ENCODE measurements at places on chromosomes 5 and 9.
A peak's percentile ranks its signal among the peaks of the same experiment; 100 is the strongest.

DNA sequence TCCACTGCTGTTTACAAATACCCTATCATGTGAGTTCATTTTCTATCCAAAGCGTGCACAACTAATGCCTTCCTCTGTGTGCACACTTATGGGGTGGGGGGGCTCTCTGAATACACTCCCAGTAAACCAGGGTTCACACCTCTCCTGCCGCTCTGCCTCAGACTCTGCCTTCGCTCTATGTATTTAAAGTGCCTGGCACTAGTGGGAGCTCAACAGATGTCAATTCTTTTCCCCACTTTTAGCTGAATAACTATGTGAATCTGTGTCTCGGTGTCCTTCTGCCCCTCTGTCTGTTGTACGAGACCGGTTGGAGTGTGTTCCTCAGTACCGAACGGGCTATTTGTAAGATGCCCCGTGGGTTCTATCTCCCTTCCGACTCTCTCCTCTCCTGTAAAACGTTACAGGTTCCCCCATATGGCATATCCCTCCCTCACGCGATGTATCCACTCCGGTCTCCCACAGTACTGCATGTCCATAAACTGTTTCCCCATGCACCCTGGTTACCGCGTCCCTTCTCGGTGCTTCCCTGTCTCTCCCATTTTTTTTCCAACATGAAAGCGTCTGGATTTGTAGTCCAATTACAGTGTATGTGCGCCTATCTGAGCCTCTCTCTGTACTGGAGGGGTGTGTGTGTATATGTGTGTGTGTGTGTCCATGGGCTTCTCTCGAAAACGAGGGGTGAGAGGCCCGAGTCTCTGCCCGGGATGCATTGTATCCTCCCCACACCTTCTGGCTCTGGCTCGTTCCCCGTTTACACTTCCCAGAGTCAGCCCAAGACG is 1.6 kb downstream of the ELL2 start:
- peak; percentile 24 for DNase-seq

DNA sequence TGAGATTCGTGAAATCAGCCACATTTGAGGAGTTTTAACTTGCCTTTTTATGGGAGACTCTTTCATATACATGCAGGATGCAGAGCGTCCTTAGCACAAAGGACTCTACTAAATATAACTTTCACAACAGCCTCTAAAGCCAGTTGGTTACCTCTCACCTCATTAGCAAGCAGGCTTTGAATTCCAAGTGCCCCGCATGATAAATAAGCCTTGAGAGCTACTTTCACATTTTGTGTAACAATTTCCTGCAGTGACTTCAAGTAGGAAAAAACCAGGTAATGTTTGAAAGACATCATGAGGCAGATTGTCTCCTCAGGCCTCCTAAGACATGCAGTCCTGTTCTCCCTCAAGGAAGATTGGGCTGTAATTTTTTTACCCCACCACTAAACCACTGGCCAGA is 50.5 kb downstream of the RALGPS1 start:
- DNase-seq = no peak

DNA sequence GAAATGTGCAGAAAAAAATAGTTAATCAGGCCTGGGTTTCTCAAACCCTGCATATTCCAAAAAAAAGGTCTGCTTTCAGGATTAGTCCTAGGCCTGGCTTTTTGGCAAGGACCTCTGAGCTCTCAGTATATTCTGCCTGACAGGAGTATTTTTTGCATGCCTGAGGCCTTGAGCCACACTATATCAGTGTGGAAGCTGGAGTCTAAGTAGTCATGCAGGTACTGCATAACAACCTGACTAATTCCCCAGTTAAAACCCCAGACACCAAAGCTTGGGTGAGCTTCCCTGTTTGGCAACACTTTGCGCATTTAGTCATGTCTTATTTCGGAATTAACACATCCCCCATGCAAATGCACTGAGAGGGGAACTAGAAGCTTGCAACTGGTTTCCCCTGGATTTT is 359.5 kb downstream of the CETN3 start:
- DNase-seq = no peak

DNA sequence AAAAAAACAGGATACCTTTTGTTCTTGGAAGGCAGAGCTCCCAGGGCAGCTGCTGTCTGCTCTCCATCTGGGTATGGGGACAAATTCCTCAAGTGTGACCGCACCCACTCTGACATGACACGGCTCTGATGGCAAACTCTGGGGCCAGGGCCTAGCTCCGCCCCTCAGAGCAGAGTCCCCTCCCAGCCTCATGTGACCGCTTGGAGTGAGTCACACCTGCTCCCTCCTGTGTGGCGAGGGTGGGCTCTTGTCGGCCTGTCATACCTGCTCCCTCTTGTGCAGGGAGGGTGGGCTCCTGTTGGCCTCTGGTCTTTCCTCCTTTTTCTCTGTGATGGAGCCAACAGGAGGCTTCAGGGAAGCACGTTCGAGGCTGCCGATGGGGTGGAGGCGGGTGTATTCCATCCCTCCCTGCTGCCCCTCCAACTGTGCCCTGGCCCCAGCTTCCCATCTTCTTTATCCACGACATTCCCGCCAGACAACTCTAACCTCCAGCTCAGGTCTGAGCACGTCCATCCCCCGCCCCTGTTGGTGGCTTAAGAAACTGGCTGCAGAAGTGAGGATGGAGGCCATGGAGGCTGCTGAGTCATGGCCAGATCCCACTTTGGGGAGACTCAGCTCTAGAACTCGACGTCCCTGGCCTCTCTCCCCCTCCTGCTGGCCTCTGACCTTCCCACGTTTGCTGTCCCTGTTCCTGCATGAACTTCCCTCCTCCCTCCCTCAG is 65.3 kb downstream of the OLFM1 start:
- DNase-seq = no peak

DNA sequence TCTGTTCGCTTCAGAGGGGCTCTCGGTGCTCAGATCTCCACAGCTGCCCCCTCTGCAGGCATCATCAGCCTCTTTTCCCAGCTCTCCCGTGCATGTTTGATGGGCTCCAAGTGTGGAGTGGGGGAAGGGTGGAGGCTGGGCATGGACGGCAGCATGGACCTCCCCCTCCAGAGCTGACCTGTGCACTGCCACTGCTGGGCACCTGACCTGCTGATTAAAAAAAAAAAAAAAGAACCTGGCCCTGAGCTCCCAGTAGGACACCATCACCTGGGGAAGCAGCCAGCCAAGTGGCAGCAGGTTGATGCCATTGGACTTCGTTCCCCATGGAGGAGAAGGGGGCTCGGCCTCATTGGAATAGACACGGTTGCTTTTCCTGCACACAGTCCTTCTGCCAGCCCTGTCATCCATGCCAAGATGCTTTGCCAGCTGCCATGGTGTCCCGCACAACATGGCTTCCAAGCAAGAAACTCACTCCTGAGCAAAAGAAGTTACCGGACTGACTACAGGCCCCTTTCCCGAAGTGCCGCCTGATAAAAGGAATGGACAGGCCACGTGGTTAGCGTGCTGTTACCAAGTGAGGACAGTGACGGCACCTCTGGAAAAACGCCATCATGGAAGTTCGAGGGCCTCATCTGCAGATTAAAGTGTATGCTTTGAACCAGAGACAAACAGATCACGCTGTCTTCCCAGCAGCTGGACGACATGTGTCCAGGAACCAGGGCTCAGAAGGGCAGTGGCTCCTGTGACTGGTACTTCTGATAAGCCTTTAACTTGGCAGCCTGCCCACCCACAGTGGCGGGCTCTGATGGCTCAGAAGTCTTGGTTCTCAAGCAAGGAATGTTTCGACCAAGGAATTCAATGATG is 14.7 kb upstream of the BRD3OS start:
- DNase-seq = no peak

- no peak for DNase-seq
Observed at GRCh38 chr5:181245427-181246275, 1.9 kb upstream of the RACK1 start.

DNA sequence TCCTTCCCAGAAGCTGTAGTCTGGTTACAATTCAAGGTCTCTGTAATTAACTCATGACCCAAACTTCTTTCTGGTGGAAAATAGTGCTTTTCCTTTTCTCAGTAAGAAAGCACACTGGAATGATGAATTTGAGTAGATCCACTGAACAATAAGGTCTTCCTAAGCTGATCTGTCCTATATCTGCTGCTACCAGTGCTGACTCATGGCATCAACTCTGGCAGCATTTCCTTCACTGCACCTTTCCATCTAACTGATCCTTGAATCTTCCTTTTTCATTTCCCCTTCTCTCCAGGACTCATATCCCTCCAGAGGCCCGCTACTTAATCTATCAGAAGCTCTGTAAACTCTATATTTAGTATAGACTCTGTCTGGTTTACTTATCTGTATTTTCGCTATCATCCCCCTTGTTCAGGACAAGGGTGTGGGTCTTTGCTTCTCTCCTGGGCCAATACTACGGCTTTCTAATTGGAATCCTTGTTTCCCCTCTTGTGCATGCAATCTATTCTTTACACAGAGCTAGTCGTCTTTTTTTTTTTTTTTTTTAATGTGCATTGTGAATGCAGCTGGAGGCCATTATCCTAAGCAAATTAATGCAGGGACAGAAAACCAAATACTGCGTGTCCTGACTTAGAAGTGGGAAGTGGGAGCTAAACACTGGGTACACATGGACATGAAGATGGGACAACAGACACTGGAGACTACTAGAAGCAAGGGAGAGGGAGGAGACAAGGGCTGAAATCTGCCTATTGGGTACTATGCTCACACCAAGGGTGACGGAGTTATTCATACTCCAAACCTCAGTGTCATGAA is 192.2 kb upstream of the RPS23 start:
- no peak for DNase-seq

DNA sequence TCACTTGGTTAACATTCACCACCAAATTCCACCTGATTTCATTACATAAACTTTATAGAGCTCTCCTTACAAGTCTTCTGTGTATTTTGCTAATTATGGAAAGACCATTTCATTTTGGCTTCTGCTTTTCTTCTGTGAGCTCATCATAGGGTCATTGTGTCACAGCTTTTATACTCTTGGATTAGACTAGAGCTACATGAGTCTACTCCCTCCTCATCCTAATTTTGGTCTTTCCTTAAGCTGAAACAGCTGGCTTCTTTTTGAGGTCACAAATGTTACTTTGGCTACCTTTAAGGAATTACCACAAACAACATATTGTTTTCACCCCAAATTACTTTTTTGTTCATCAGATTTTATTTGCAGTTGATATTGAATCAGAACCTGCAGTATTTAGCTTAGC is 103.0 kb downstream of the NPR3 start:
- DNase-seq = no peak

DNA sequence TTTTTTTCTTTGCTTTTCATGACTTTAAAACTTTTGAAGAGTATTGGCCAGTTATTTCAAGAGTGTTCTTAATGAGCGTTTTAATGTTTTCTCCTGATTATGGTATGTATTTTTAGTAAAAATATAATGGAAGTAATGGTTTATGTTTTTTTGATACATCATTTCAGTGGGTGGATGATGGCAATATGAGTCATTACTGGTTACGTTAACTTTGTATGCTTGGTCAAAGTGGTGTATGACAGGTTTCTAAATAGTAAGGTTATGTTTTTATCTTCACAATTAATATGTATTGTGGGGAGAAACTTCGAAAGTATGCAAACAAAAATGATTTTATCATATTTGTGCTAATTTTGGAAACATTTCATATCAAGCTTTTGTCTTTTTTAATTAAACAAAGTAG is 176.7 kb upstream of the PRDM9 start:
- DNase-seq = no peak

DNA sequence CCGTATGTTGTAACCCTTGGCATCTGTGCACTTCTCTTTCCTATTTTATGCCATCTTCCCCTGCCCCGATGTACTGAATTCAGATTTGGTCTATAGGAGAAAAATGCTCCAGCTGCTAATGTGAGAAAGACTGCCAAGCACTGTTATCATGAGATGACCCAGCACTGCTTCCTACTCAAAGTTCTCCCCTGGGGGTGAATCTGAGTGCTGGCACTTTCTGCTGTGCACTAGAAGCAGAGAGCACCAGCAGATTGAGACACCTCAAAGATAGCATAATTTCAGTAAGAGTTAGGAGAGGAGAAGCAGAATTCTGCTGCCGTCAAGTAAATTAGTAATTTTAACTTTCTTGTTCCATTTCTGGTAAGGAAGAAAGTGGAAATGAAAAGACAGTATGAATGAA is 92.8 kb upstream of the ACOT12 start:
- DNase-seq = no peak

DNA sequence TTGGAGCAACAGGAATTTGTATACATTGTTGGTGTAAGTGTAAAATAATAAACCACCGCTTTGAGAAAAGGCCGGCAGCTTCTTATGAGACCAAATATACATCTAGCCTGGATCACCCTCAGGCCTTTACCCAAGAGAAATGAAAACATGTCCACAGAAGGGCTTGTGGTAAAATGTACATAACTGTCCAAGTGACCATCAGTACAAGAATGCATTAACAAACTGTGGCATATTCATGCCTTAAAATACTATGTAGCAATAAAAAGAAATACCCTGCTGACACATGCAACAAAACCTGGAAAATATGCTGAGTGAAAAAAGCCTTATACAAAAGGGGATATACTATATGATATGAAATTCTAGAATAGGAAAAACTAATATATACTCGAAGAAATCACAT is 311.9 kb upstream of the TRPC7 start:
- DNase-seq = no peak

DNA sequence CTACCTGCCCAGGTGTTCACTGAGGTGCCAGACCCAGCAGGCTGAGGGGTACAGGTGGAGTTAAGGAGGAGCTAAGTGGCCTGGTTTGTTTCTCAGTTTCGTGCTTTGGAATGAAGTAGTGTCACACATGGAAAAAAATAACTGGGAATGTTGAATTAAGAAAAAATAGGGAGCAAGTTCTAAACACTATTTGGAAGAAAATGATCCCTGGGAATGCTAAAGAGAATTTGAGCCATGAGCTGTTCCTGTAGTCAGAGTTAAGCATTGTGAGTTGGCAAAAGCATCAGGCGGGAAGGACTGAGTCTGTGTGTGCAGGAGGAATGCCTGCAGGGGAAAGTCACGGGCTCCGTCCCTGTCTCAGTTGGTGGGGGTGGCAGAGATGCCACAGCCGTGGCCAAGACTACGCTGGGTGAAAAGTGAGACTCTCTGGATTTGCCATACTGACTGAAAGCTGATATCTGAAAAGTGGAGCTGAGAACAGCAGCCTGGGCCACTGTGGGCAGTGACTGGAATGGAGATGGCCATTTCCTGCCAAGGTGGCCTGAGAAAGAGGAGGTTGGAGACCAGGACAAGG is 37.0 kb downstream of the SYK start:
- DNase-seq = no peak

GRCh38 chr9:15146268-15146700 is 160.7 kb downstream of the TTC39B start:
- no peak for DNase-seq

- DNase-seq = no peak
Observed at GRCh38 chr9:36808251-36808650, 225.8 kb downstream of the PAX5 start.

GRCh38 chr9:117095081-117095480 is 319.8 kb downstream of the ASTN2 start:
- DNase-seq = no peak

GRCh38 chr9:137638680-137639079 is 19.9 kb downstream of the EHMT1 start:
- DNase-seq = no peak

- DNase-seq = no peak
Observed at GRCh38 chr9:114395334-114395617, 7.5 kb upstream of the AKNA start.
